Skeletal muscle tissue (tissue), 5 donors: ENCODE measurements at places on chromosomes 3 and 15. TPM values are rescaled to one million over a fixed set of nuclear protein-coding genes. Genes with fewer than 3 reads are reported as not detected.

ACTC1 gene
- total RNA-seq: 1,126 TPM

AMT gene
- 2.6 TPM for total RNA-seq

SUSD5 gene
- total RNA-seq: 2.6 TPM

SIDT1 gene
- total RNA-seq: 2.1 TPM

ZKSCAN7 gene
- total RNA-seq: 15.7 TPM

PROS1 gene
- 19.3 TPM for total RNA-seq

DPPA2 gene
- total RNA-seq: not detected

SEMA3B gene
- total RNA-seq: 19.8 TPM

RPUSD3 gene
- total RNA-seq: 14.6 TPM

GPR62 gene
- 0.52 TPM for total RNA-seq

TYRO3 gene
- total RNA-seq: 11.5 TPM

FMN1 gene
- total RNA-seq: 3.7 TPM

ARGFX gene
- total RNA-seq: not detected

SYNPR gene
- total RNA-seq: not detected

CNTN4 gene
- 11.0 TPM for total RNA-seq

CPA3 gene
- total RNA-seq: 5.2 TPM

AGTR1 gene
- total RNA-seq: 41.8 TPM

MYEF2 gene
- total RNA-seq: 3.7 TPM

CLDN18 gene
- under 0.01 TPM for total RNA-seq

XRN1 gene
- total RNA-seq: 37.6 TPM

RETNLB gene
- total RNA-seq: not detected
